A172 (cell line): ENCODE measurements at places on chromosomes 13 and 19. TPM values are rescaled to one million over a fixed set of nuclear protein-coding genes. Genes with fewer than 3 reads are reported as not detected.

GRCh38 chr19:46502891-46503290 lies 7.2 kb upstream of the PNMA8B start:
- no peak for DNase-seq

DNA sequence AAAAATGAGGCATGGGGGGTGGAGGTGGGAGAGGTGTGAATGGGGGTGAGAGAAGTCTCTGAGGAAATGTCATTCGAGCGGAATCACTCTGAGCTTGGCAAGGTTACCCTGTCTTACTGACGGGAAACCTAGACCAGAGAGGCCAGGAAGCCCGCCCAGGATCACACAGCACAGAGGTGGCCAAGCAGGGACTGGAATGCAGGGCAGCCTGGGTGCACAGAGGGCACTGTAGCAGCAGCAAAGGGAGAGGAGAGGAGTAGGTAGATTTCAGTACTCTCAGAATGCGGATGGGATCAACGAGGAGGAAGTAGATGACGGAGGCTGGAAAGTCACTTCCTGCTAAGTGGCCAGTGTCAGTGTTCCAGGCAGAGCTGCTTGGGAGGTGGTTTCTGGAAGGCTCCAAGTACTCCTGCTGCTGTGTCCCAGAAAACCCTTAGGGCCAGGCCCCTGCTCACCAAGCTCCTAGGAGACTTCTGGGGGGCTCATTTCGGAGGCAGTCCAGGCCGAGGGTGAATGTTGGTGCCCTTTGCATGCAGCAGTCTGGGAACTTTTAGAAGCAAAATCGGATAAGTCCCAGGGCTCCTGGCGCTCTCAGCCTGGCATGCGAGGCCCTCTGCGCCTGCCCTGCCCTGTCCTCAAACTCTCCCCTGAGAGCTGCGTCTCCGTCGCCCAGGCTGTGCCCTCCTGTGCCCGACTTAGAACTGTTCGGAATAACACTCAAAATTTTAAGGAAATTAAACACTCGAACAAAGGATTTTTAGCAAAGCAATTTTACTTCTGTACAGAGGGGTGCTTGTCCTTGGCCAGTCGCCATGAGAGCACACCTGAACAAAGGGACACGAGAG lies 33.5 kb downstream of the DNM2 start:
- no peak for DNase-seq

- no peak for DNase-seq
Observed at GRCh38 chr19:6568816-6569215, 22.1 kb downstream of the CD70 start.

DNA sequence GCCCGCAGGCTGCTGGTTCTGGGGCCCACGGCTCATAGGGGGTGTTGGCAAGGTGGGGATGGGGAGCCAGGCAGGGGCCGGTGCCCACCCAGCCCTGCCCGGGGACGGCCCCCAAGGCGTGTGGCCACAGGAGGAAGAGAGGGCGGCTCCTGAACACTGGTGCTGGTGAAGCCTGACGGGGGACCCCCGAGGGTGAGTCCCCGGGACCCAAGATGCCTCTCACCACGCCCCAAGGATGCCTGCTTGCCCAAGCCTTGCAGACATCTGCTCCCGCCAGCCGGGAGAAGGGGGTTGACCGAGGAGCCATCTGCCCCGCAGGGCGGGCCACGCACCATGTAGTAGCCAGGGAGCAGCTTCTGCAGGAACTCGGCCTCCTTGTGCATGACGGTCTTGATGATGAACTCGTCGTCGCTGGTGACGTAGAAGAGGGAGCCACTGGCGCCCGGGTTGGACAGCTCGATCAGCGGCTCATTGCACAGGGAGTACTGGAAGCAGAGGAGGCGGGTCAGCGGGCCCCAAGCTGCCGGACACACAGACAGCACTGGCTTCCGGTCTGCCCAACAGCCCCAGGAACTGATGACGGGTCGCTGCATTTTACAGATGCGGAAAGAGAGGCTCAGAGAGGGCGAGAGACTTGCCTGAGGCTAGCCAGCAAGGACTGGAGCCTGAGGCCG lies 29.6 kb upstream of the CACTIN start:
- peak; percentile 94 for DNase-seq

- no peak for DNase-seq
Observed at GRCh38 chr19:55094456-55095259, 19.0 kb downstream of the EPS8L1 start.

- DNase-seq: peak; percentile 31
Observed at GRCh38 chr19:48405850-48406249, 12.4 kb downstream of the GRIN2D start.

GRCh38 chr19:48819366-48819816 lies 8.6 kb upstream of the BCAT2 start:
- DNase-seq: peak; percentile 83

GRCh38 chr13:77460195-77460594 lies 75.3 kb upstream of the SCEL start:
- no peak for DNase-seq

- peak; percentile 38 for DNase-seq
Observed at GRCh38 chr13:80529734-80530133, 188.8 kb upstream of the SPRY2 start.

DNA sequence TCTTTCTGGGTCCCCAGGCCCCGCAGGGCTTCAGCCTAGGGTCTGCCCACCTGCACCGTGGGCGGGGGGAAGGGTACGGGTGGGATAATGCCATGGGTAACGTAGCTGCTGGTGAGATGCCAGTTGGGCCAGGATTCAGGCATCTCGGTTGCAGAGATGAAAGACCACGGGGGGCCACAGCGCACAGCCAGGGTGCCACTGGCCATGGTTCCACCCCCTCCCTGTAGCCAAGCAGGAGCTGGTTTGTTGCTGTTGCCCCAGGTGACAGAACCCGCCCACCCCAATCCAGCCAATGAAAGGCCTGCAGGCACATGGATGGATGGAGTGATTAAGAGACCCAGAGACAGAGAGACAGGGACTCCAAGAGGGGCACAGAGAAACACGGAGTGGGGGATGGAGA lies 1.0 kb upstream of the CGB7 start:
- DNase-seq: peak; percentile 6

DNA sequence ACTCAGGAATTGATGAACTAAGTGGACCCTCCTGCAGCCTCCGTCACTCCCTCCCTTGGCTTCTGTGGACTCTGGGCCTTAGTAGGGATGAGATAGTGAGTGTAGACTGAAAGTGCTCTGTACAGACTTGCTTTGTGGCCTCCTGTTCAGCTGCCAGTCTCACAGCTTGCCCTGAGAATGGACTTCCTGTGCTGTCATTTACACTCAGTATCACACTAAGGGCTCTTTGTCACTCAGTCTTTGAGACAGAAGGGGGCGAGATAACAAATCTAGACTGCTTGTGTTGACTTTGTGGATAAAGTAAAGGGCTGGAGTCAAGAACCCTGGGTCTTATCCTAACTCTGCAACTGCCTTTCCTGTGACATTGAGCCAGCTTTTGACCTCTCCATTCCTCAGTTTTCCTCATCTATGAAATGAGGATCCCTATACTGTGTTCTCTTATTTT lies 21.0 kb upstream of the SPRY2 start:
- DNase-seq: no peak

- no peak for DNase-seq
Observed at GRCh38 chr19:19256072-19256969, 16.8 kb downstream of the TM6SF2 start.

DNA sequence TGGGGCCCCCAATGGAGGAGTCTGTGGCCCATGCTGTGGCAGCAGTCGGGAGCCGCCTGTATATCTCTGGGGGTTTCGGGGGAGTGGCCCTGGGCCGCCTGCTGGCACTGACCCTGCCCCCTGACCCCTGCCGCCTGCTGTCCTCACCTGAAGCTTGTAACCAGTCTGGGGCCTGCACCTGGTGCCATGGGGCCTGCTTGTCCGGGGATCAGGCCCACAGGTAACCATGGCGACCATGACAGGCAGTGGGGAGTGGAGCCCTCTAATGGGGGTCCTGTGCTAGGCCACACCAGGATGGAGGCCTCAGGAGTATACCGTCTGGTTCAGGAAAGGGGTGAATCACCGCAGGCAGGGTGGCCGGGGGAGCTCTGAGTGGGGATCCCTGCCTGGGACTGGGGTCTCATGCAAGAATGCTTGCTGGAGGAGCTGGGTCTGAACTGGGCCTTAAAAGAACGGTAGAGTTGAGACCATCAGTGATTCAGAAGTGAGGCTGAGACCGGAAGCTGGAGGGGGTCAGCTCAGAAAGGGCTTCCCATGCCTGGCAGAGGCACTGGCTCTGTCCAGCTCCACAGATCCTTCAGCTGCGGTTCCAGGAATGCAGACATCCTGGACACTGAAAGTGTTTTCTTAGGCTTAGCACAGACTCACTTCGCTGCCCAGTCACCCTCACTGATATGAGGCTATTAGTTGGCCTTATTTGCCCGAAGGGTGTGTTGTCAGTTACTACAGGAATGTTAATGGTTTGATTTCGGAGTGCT lies 29.1 kb downstream of the CNFN start:
- no peak for DNase-seq

C5AR1 gene
- total RNA-seq: not detected in 2 replicates

MUC16 gene
- 0.02 TPM in 1 of 2 replicates, not detected in the other for total RNA-seq

RNF225 gene
- total RNA-seq: not detected in 2 replicates

ZNF416 gene
- total RNA-seq: 8.5 TPM in 2 replicates

NHLRC3 gene
- 15.8 and 19.8 TPM in 2 replicates for total RNA-seq

ZNRF4 gene
- total RNA-seq: not detected in 2 replicates
